CD4-positive, CD25-positive, alpha-beta regulatory T cell (primary cell): ENCODE measurements at places on chromosomes 2 and 18.

- no peaks in the 10 kb centered on the region for H3K36me3 ChIP-seq
- no peak overlapping the region for H3K27ac ChIP-seq
- no peak overlapping the region for H3K4me3 ChIP-seq
- H3K4me1 ChIP-seq = peaks cover 16% of the 10 kb centered on the region
- no peaks in the 10 kb centered on the region for H3K27me3 ChIP-seq
Observed at GRCh38 chr2:213279971-213280370, 4.3 kb upstream of the SPAG16 start.

- H3K4me1 ChIP-seq = no peaks in the 10 kb centered on the region
- no peak overlapping the region for H3K4me3 ChIP-seq
- no peak for DNase-seq
- no peaks in the 10 kb centered on the region for H3K36me3 ChIP-seq
Observed at GRCh38 chr2:82198809-82199492, 1894.4 kb upstream of the LRRTM1 start.

DNA sequence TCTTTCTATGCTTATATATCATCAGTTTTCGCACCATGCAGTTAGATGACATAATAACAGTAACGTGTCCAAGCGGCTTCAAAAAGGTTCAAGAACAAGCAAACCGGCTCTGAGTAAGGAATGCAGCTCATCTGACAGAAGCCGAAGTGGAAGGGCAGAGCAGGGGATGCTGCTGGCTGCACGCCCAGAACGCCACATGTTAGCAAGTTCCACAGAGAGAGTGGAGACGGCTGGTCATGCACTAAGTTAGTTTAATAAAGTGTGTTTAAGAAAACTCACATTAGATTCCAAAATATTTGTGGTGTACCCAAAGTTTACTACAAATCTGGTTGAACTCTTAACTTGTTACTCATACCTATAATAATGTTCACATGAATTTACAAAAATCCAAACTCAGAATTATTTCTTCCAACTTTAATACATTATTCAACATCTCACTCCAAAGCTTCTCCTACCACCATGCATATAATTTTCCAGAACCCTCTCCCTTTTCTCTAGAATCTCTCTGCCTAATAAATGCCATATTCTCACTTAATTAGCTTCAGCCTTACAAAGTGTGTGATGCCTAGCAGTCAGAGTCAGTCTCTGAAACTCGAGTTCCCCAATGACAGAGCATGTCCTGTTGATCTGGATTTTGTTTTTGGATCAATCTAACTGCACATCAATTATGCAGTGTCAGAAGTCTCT, 170.0 kb downstream of the DNAH7 start:
- no peak overlapping the region for H3K4me3 ChIP-seq
- DNase-seq = no peak
- H3K36me3 ChIP-seq = no peaks in the 10 kb centered on the region
- no peak overlapping the region for H3K27ac ChIP-seq

DNA sequence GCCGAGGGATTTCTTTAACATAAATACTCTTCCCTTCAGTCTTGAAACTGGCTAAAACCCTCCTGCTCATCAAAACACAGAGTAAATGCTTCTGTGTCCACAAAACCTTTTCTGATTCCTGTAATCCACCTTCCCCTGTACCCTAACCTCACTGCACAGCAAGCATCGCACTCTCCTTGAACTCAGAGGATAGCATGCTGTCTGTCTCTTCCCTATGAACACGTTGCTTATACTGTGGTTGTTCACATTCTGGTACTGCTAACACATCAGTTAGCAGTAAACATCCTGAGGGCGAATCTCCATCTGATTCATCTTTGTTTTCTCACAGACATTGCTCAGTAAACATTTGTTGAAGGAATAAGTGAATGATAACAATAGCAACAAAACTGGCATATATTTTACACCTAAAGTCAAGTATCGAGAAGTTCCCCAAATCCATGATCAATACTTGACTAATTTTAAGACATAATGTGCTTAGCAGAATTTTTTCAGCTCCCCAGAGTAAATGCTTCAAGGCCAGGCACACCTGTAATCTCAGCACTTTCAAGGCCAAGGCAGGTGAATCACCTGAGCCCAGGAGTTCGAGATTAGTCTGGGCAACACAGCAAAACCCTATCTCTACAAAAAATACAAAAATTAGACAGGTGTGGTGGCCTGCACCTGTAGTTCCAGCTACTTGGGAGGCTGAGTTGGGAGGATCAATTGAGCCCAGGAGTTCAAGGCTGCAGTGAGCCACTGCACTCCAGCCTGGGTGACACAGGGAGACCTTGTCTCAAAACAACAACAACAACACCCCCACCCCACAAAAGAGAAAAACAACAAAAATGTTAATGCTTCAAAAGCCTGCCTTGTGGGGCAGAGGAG, 45.6 kb upstream of the LPIN2 start:
- peak overlapping the region; percentile 93 for H3K27ac ChIP-seq
- DNase-seq = no peak
- H3K36me3 ChIP-seq = no peaks in the 10 kb centered on the region
- H3K4me3 ChIP-seq = peak overlapping the region; percentile 65

DNA sequence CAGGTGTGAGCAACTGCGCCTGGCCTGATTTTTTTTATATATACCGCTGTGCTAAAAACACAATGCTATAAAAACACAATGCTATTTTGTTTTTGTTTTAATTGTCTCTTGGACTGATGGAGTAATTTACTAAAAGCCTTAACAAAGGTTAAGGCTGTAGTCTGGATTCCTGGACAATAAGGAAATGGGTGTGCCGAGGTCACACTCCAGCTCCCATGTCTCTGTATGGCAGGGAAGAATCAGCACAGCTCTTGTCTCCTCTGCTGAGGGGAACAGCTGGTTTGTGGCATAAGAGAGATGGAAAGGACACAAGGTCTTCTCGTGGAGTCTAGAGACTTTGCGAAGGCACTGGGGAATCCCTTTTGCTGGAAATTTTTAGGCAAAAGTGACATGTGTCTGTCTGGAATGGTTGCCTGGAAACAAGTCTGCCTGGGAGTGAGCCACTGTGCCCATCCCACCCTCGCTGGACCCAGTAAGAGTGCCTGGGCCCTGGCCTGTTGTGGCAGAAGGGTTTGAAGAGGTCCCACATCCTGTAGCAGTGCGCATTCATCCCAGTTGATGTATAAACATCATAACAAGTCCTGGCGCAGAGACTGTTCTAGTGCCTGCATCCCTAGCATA, 73.1 kb downstream of the MAPK4 start:
- no peaks in the 10 kb centered on the region for H3K36me3 ChIP-seq
- DNase-seq = no peak
- no peak overlapping the region for H3K4me3 ChIP-seq
- no peaks in the 10 kb centered on the region for H3K4me1 ChIP-seq
- H3K27ac ChIP-seq = no peak overlapping the region

GRCh38 chr18:12032786-12033642, 51.7 kb downstream of the IMPA2 start:
- no peaks in the 10 kb centered on the region for H3K27me3 ChIP-seq
- no peaks in the 10 kb centered on the region for H3K36me3 ChIP-seq
- H3K4me1 ChIP-seq = no peaks in the 10 kb centered on the region
- no peak overlapping the region for H3K27ac ChIP-seq
- H3K4me3 ChIP-seq = no peak overlapping the region
- no peak for DNase-seq

- no peaks in the 10 kb centered on the region for H3K4me1 ChIP-seq
- H3K4me3 ChIP-seq = no peak overlapping the region
- H3K36me3 ChIP-seq = no peaks in the 10 kb centered on the region
- DNase-seq = no peak
Observed at GRCh38 chr18:34795070-34795732, 85.1 kb downstream of the DTNA start.

- H3K27me3 ChIP-seq = no peaks in the 10 kb centered on the region
- no peak overlapping the region for H3K27ac ChIP-seq
- H3K4me3 ChIP-seq = no peak overlapping the region
- H3K36me3 ChIP-seq = no peaks in the 10 kb centered on the region
Observed at GRCh38 chr2:232325324-232326273, 53.0 kb upstream of the ALPP start.

- H3K27ac ChIP-seq = no peak overlapping the region
- no peak overlapping the region for H3K4me3 ChIP-seq
- DNase-seq = no peak
- no peaks in the 10 kb centered on the region for H3K4me1 ChIP-seq
Observed at GRCh38 chr18:34695310-34695709, 14.8 kb upstream of the DTNA start.

- no peaks in the 10 kb centered on the region for H3K4me1 ChIP-seq
- no peak for DNase-seq
- H3K27ac ChIP-seq = no peak overlapping the region
- H3K4me3 ChIP-seq = no peak overlapping the region
Observed at GRCh38 chr2:181241797-181242196, 215.4 kb upstream of the ITGA4 start.

DNA sequence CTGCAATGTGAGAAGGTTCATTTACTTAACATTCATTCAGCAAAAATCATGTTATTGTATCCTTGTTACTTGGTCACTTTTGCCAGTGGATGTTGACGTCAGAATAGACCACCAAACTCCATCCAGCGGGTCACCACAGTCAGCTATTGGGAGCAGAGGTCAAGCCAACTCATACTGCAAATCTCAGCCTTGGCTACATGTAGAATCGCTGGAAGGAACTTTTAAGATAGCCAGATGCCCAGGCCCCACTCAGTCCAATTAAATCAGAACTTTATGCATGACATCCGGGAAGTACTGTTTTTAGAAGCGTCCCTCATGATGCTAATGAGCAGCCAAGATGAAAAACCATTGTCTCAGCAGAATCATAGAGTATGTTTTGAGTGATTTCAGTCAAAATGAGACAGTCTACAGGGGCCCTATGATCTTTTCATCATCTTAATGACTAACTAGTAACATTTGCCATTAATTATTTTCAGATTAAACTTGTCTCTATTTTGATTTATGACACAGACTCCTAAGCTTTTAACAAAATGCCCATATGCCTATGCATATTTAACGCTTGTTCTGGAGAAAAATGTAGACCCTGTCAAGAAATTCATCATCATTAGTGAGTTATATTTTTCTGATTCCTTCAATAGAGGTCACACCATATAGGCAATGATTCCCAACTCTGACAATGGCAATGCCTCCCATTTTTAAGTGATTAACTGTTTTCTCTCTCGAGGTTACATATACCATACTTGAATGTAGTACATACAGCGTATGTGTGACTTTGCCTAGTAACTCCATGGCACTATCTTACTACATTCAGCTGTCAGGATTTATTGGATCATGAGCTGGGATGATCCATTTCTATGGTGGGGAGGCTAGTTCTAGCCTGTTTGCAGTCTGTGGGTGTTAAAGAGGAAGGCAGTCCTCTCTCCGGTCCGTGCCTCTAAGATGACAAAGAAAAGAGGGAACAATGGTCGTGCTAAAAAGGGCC, 63.7 kb upstream of the CCBE1 start:
- no peak overlapping the region for H3K4me3 ChIP-seq
- no peak for DNase-seq
- H3K27ac ChIP-seq = no peak overlapping the region
- H3K27me3 ChIP-seq = no peaks in the 10 kb centered on the region
- no peaks in the 10 kb centered on the region for H3K4me1 ChIP-seq

- no peak overlapping the region for H3K27ac ChIP-seq
- no peaks in the 10 kb centered on the region for H3K27me3 ChIP-seq
- no peaks in the 10 kb centered on the region for H3K4me1 ChIP-seq
- no peaks in the 10 kb centered on the region for H3K36me3 ChIP-seq
- H3K4me3 ChIP-seq = no peak overlapping the region
Observed at GRCh38 chr18:31633392-31634330, 42.0 kb downstream of the TTR start.
